Activated effector memory CD4-positive, alpha-beta T cell treated with anti-CD3 and anti-CD28 coated beads, Interleukin-2, amount 50 U/mL, for 16 hours (primary cell): ENCODE measurements at places on chromosomes 4 and X.
A peak's percentile ranks its signal among the peaks of the same experiment; 100 is the strongest.

GRCh38 chrX:109533005-109533404 lies 3.6 kb upstream of the NXT2 start:
- DNase-seq: no peak

- no peak for DNase-seq
Observed at GRCh38 chrX:108019382-108019875, 25.4 kb upstream of the VSIG1 start.

GRCh38 chrX:40908857-40909475 lies 173.6 kb upstream of the MED14 start:
- no peak for DNase-seq

DNA sequence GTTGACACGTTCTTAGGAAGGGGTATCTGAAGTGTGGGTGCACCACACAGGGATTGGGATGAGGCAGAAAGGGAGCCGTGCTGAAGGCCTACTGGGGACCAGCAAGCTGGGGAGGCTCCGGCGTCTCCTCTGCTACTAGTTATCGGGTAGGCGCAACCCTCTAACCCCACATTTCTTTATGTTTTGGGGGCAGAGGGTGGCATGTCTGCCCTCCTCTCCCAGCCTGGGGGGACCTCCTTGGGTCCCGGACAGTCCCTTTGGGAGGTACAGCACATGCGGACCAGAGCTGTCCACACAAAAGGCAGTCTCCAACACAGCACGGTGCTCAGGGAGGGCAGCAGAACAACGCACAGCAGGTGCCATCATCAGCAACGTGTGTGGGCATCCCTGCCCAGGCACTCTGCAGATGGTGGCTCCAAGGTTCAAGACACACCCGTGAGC lies 33.2 kb downstream of the WDR1 start:
- DNase-seq: peak; percentile 58

- DNase-seq: no peak
Observed at GRCh38 chr4:59759082-59759825, 1440.9 kb upstream of the ADGRL3 start.

GRCh38 chrX:72330131-72330530 lies 24.4 kb upstream of the CITED1 start:
- no peak for DNase-seq

- no peak for DNase-seq
Observed at GRCh38 chrX:13094828-13095341, 50.5 kb upstream of the FAM9C start.

DNA sequence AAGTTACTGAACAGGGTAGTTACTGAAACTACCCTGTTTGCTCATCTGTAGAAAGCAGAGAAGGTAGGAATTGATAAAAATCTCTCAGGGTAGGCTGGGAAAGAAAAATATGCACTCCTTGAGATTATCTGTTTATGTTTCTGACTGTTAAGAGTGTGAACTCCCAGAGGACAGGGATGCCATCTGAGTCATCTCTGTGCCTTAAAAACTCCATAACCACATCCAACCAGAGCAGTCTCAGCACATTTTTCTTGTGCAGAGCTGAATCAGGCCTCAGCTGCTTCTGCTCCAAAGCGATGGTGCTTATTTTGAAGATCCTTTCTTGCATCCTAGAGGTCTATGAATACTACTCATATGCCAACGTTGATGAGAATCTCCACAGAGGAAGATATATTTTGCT lies 9.9 kb downstream of the CENPVL3 start:
- DNase-seq: no peak

- DNase-seq: no peak
Observed at GRCh38 chr4:95289028-95289634, 259.6 kb downstream of the UNC5C start.

DNA sequence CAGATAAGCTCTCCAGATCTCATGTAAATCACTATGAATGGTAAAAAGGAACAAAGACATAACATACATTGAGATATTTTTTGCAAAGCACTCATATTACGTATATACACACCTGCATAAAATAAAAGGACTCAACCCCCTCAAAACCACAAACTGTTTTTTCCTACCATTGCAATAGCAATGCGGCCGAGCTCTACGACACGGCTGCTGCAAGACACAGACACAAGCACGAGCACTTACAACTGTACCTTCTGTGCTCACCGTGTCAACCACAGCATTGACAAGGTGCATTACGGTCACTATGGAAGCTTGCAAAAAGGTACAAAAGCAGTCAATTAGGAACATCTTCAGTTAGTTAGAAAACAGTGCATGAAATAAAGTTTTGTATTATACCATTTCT lies 37.1 kb upstream of the MTNR1A start:
- DNase-seq: no peak

DNA sequence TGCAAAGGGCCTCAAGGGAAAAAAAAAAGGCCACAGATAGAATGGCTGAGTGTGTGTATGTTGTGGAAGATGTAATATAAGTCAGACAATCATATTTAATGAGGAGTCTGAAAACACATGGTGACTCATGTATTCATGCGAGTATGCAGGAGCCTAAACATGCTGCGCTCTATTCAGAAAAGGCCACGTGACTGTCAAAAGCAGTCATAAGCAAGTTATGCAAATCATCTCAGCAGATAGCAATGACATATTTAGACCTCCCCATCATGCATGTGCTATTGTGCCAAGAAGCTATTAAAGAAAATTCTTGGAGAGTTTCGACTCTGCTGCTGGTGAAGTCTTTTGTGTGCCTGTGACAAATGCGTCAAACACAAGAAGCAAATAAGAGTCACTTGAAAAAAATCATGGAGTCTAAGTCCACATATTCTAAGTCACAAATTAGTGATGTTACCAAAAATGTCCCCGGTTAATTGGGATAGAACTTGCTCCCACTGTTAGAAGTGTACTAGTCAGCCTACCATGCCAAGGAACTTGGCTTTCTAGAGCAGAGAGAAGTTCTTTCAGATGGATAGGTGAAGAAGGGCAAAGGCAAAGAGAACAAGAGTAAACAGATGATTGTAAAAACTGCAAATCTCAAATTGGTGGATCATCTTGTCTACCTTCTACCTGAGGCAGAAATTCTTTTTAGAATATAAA lies 5.0 kb downstream of the LNX1 start:
- no peak for DNase-seq

DNA sequence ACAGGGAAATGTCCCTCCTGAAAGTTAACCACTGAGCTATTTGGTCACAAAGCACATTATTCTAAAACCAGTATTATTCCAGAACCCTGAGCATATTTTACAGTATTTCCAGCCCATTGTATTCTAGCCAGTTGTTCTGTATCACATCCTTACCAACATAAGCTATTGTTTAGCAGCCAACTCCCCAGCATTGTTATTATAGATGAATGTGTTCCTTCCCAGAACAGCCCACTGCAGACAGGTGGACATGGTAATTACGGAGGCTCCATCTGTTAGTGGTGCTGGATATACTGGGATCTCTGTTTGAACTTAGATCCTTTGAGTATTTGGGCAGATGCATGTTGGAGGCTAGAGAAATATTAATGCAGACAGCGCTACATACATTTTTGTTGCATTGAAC lies 126.1 kb downstream of the MGST2 start:
- DNase-seq: no peak

DNA sequence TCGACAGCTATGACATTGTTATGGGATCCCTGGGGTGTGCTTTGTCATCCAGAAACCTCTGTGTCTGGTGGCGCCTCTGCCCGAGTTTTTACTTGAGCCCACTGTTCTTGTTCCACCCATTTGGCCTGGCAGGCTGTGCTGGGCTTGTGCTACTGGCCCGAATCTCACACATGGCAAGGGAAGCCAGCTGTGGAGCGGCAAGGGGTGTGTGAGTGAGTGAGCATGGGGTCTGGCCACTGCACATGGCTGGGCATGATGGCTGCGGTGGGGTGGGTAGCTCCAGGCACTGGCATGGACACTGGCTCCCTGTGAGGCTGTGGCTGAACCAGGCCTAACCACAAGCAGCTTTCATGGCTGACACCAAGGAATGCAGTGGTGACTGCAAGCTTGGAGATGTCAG lies 89.2 kb downstream of the DACH2 start:
- no peak for DNase-seq

DNA sequence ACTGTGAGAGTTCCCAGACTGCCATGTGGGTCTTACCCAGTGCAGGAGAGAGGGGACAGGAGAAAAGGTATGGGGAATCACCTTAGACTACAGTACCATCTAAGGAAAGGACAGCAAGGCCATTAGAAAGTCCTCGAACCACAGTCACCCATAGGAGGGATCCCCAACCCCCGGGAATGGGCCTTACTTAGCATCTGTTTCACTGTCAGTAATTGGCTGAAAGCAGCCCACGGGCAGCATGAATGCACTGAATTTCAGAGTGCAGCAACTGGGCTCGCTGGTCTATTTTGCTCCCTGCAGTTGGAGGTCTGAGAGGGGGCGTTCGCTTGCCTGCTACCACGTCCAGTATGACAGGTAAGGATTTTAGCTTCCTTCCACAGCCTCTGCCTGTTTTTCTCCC lies 50.4 kb upstream of the KLHL8 start:
- DNase-seq: no peak

GRCh38 chr4:8333726-8334460 lies 64.3 kb downstream of the HTRA3 start:
- peak; percentile 31 for DNase-seq

DNA sequence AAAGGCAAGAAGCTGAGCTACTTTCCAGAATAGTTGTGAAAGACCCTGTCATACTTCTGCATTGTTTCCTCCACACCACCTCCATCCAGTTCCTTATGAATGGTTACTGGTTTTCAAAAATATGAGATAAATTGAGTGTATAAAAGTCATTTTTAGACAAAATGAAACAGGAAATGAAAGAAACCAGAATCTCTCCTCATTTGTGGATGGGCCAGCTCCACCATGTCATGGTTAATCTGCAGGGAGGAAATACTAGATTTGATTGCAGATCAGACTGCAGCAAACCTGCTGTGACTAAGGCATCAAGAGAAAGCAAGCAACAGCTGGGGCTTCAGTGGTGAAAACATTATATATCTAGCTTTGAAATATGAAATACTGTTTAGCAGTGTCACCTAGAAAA lies 23.8 kb downstream of the F9 start:
- no peak for DNase-seq
